ENCODE measurements at places on chromosomes 4 and X.

- peak; percentile 40 for DNase-seq
These were observed 30.1 kb downstream of the TEX13A start for GRCh38 chrX:105190252-105190853.

- DNase-seq, result no peak
These were observed 14.9 kb downstream of the NRK start for GRCh38 chrX:105837232-105837631.

DNA sequence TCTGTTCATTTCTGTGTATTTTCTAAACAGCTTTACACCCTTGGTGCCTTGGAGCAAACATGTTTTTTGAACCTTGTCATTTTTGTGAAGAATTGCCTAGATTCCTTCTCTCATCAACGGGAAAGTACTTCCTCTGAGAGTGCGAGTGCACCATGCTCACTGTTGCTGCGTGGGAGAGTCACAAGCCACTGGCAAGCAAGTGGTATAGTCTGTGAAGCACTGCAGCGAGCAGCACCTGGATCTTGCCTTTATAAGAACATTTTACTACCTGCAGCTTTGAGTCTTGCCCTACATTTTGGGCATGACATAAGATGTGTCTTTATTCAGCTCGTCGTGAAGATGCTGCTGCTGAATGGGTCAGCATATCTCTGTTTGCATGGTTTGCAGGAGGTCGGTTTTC lies 44.9 kb downstream of the HADH start:
- no peak for DNase-seq

DNA sequence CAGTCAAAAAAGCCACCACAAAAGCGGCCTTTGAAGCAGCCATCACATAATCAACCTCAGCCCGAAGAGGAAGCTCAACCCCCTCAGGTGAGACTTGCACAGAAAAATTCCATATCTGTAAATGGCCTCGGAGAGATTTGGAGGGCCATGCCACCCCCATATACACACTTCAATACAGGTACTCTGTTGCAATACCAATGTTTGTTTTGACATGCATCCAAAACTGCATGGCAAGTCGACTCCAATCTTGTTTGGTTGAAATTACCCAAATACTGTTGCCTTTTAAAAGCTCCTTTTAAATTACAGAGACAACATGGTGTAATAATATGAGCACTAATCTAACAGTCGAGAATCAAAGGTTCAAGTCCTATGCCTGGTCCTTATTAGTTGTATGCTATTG lies 5.9 kb downstream of the ENAM start:
- DNase-seq, result no peak

- DNase-seq, result no peak
These were observed 11.1 kb upstream of the FAM200B start for GRCh38 chr4:15670576-15670975.

GRCh38 chrX:118536687-118537461 lies 41.3 kb downstream of the DOCK11 start:
- DNase-seq, result no peak

- DNase-seq, result no peak
These were observed 286.1 kb upstream of the TENM3 start for GRCh38 chr4:181957088-181957487.

GRCh38 chr4:61553557-61554125 lies 353.5 kb downstream of the ADGRL3 start:
- DNase-seq, result no peak

DNA sequence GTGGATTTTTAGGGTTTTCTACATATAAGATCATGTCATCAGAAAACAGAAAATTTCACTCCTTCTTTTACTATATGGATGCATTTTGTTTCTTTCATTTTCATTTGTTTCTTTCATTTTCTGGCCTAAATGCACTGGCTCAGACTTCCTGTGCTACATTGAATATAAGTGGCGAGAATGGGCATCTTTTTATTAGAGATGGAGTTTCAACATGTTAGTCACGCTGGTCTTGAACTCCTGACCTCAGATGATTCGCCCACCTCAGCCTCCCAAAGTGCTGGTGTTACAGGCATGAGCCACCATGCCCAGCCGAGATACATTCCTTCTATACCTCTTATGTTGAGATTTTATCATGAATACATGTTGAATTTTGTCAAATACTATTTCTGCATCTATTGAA lies 61.8 kb downstream of the BRWD3 start:
- DNase-seq, result no peak

- DNase-seq, result no peak
These were observed 94.2 kb upstream of the NKX1-1 start for GRCh38 chr4:1500231-1500965.

GRCh38 chr4:10007793-10008608 lies 13.3 kb downstream of the SLC2A9 start:
- DNase-seq, result no peak

GRCh38 chr4:60726779-60727178 lies 473.3 kb upstream of the ADGRL3 start:
- DNase-seq, result no peak

DNA sequence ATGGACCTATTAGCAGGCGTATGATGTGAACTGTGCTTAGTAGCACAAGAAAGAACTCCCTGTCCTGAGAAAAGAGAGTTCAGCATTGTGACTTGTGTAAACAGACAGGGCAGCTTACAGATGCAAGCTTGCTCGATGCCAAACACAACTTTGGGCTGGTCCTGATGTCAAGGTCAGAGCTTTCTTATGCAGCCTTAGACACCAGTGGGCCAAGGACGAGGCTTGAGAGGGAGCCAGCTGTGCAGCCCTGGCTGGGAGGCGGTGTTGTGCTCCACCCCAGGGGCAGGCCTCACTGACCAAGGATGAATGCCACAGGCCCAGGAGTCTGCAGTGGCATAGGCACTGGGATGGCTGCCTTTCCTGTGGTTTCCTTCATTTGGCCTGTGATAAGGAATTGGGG lies 35.4 kb downstream of the JADE1 start:
- DNase-seq, result no peak

GRCh38 chr4:56227301-56227835 lies 159.9 kb downstream of the AASDH start:
- DNase-seq, result no peak

GRCh38 chrX:72621625-72622485 lies 49.2 kb upstream of the HDAC8 start:
- DNase-seq, result peak; percentile 58

DNA sequence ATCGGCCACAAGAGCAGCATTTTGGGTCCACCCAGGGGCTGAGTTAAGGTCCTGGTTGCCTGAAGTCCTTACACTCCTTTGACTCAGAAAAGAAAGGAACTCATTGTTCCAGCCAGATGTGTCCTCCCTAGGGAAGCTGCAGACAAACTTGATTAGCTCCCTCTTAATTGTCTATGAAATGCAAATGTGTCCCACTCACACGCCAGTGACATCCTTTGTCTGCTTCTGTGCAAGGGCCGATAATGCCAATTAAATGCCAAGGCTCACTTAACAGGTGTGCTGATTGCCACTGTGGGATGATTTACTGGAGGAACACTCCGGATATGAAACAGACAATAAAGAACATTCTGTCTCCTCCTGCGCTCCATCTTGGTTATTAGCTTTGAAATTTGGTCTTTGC lies 332.9 kb upstream of the CPEB2 start:
- no peak for DNase-seq

DNA sequence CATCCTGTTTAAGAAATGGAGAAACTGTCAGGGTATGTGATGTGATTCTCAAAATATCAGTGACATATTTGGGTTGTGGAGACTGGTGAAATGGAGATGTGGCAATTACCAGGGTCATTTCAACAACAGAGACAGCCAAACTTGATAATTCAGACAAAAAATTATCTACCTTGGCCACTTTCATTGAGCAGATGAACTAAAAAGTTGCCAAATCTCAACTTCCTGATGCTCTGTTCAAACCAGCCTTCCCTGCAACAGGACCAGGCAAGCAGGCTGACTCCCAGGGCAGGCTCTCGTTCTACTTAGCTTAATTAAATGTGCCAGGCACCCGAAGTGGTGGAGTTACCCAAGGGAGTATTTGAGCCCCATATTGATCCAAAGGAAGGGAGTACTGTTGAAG lies 199.6 kb downstream of the AFF2 start:
- no peak for DNase-seq

- no peak for DNase-seq
These were observed 271.5 kb downstream of the NR3C2 start for GRCh38 chr4:148170408-148171365.

- DNase-seq, result peak; percentile 16
These were observed 2.6 kb downstream of the RAB28 start for GRCh38 chr4:13481569-13481968.

- no peak for DNase-seq
These were observed 53.0 kb downstream of the JADE3 start for GRCh38 chrX:46965125-46965758.

DNA sequence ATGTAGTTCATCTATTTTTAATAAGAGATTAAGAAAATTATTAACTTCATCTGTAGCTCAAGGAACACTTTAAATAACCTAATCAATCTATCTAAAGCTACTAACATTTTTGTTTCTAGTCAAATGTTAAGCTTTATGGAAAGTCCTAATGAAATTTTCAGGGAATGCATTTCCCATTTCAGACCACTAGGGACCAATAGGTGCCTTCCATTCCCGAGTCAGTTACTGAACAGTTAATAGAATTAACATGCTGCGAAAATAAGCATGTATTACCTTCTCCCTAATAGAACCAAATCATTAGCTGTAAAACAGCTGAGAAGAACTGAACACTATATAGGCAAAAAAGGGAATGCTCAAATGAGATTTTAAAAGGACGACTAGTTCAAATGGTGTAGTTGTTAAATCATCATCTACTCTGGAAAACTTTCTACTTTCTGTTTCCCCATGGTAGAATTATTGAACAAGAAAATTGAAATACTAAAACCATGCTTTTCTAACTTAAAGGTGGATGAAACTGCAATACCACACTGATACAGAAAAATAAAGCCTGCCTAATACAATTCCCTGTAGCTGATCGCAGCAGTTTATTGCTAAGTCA lies 22.5 kb downstream of the STX18 start:
- peak; percentile 17 for DNase-seq

GRCh38 chrX:117989512-117989911 lies 127.1 kb downstream of the KLHL13 start:
- no peak for DNase-seq

DNA sequence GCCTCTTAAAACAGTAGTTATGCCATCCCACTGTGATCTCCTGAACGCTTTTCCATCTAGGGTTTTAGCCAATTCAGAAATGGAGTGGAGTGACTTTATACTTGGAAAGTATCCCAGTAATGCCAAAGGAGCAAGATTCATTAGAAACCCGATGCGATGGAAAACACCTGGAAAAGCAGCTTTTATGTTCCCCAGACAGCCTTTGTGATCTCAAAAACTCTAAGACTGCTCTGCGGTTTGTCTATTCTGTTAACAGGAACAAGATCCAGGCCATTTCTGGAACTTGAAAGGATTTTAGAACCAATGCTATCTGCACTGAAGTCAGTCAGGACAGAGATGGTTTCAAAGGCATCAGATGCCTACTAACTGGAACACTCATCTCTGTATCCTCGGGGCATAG lies 145.1 kb downstream of the APBB2 start:
- DNase-seq, result no peak

All from kidney capillary endothelial cell (primary cell).